ENCODE measurements at places on chromosomes 5 and 9.

GRCh38 chr5:40484495-40484894 is 195.2 kb upstream of the PTGER4 start:
- DNase-seq = no peak

DNA sequence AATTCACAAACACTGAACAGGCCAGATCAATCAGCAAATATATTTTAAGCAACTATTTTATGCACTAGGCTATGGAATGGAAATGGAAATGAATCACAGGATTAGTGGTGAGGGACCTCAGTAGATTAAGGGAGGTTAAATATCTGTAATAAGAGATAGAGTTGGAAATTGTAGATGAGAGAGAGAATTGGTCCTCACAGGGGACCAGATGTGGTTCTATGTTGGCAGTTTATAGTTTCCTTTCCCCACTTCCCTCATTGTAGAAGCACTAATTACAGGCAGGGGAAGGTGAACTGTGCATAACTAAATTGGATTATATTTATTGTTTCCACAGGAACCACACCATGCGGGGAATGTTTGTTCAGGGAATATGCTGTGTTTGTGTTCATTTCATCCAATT is 496.2 kb downstream of the ARHGEF28 start:
- no peak for DNase-seq

DNA sequence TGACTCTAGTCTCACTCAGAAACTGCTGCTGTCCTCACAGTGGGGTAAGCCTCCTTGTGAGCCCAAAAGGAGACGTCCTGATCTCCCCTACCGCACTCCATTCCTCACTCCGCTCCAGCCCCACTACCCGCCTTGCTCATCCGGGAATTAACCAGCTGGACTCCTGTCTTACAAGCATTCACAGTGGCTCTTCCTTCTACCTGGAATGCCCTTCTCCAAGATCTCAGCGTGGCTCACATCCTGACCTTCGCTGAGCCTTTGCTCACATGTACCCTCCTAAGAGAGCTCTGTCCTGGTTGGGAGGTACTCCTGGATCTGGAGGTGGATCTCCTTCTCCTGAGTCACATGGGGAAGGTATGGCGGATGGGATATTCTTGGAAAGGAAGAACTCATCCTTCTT is 10.7 kb upstream of the KLF9 start:
- no peak for DNase-seq

- no peak for DNase-seq
Observed at GRCh38 chr9:109320331-109320741, 523 bp downstream of the EPB41L4B start.

DNA sequence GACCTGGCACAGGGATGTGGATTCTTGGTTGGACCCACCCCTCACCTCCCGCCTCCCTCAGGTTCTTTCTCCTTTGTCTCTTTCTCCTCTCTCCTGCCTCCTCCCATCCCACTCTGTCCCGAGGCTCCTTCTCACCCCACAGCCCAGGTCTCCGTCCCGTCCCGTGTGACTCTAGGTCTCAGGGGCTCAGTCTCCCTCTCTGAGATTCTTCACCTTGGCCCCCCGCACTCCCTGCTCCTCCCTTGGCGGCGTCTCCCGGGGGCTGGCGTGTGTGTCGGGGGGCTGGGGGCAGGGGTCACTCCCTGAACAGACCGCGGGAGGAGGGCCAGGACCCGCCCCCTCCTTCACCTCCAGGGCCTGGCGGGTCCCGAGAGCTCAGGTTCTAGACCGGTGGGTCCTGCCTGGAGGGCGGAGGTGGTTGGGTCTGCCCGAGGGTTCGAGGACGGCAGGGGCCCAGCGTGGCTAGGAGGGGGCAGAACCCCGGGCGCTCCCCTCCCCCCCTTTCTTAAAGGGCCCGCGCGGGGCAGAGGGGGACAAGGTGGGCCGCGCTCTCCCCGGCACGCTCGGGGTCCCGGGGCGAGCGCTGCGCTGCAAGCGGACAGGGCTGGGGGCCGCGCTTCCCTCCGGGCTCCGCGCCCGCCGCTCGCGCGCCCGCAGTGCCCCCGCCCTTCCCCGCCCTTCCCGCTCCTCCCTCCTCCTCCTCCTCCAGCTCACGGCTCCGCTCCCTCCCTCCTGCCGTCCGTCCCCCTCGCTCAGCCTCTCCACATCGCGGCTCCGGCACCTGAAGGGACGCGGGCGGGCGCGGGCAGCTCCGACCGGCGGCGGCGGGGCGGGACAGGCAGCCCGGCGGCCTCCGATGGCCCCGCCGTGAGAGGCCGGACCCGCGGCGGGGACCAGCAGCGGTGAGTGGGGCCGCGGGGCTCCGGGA is at the start of gene PSD2:
PSD2 (plus strand) TSS at position 735 of the 928 bp plus-strand sequence. CDS start 13,633 bp downstream, outside the sequence.
- DNase-seq = no peak

GRCh38 chr9:26310294-26310693 is 582.3 kb downstream of the CAAP1 start:
- no peak for DNase-seq

GRCh38 chr5:71891856-71892255 is 172.8 kb downstream of the CARTPT start:
- DNase-seq = no peak

DNA sequence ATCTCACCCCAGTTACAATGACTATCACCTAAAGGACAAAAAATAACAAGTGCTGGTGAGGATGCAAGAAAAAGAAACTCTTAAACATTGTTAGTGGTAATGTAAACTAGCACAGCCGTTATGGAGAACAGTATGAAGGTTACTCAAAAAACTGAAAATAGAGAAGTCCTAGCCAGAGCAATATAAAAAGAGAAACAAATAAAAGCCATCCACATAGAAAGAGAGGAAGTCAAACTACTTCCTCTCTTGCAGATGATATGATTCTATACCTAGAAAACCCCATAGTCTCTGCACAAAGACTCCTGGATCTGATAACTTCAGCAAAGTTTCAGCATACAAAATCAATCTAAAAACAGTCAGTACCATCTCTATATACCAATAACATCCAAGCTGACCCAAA is 221.5 kb upstream of the FAM174A start:
- DNase-seq = no peak

- no peak for DNase-seq
Observed at GRCh38 chr9:95096807-95097206, 220.7 kb downstream of the FANCC start.

DNA sequence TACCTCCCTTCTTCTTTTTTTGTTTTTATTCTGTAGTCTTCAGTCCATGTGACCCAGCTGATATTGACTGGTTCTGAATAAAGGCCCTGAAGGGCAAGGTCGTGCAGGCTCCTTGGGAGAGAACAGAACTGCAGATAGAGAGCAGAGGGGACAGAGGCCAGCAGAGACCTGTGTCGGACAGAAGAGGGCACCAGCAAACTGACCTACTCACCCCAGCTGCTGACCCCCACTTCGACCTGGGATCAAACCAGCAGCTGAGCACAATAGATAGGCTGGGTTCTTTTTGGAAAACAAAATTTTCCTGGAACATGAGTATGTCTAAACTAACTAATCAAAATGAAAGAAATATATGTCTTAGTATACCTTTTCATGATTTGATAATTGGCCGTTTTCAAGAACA is 695.1 kb downstream of the NR2F1-AS1 start:
- no peak for DNase-seq

GRCh38 chr5:150112201-150113046 is 26.1 kb upstream of the CSF1R start:
- DNase-seq = no peak

- no peak for DNase-seq
Observed at GRCh38 chr9:70635790-70636189, 221.3 kb upstream of the KLF9 start.

DNA sequence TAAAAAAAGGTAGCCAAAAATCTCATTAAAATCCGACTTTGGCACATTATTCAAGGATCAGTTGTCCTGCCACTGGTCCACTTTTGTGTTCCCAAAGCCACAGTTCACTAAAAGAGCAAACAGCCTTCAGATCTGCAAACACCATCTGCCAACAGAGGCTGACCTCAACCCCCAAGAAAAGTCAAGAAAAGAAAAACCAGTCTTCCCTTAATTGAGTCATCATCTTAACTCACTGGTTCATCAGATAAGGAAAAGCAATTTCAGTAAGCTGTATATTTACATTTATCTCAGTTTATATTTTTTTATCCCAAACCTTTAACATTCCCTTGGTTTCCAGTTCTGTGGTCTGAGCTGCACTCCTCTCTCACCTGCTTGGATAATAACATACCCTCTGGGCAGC is 21.2 kb downstream of the RASEF start:
- DNase-seq = no peak

DNA sequence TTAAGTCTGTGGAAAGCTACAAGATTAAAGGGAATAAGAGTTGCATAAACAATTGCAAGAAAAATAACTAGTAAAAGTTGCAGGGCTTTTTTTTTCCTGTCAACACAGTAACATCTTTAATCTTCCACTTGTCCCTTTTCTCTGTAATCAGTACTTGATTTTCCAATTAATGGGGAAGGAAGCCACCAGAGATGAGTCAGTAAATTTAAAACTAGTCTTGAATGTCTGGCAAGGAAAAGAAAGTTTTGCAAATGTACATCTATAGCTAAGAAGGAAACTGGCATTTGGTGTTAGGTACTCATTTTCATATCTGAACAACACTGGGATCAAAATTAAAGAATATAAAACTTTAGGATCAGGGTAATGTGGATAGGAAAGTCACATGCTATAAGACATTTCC is 17.1 kb downstream of the DAP start:
- no peak for DNase-seq

- no peak for DNase-seq
Observed at GRCh38 chr9:89543111-89543510, 45.2 kb upstream of the SEMA4D start.

- no peak for DNase-seq
Observed at GRCh38 chr5:62100201-62100600, 205.8 kb upstream of the KIF2A start.

DNA sequence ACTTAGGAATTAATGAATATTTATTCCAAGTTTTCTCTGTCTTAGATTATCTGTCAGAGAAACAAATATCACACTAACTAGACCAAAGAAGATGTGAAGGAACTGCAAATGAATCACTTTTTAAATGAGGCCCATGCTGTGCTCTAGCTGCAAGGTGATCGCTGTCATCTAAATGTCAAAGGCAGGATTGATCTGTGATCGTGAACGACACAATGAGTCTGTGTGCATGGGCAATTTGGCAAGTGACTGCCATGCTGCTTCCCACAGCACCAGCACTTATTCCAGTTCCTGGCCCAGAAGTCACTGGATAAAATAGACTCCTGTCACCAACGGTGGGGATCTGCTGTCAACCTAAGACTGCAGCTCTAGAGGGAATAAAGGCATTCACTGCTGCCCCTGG is 141.2 kb downstream of the TRIM36 start:
- DNase-seq = no peak

DNA sequence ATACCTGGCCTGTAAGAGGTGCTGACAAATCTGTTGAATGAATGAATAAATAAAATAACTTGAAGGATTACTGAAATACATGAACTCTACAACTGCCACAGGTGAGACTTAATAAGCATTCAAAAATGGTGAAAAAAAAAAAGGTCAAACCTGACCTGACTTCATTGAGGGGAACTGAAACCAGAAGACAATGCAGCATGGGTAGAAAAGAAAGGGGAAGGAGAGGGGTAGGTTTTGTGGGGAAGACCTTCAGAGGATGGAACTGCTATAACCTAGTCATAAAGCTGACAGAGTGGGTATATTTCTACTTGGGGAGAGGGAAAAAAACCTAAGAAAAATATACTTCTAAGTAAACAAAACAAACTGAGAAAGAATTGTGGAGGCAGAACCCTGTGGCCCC is 56.6 kb downstream of the RASEF start:
- no peak for DNase-seq

- no peak for DNase-seq
Observed at GRCh38 chr5:168047669-168048111, 243.8 kb upstream of the WWC1 start.

DNA sequence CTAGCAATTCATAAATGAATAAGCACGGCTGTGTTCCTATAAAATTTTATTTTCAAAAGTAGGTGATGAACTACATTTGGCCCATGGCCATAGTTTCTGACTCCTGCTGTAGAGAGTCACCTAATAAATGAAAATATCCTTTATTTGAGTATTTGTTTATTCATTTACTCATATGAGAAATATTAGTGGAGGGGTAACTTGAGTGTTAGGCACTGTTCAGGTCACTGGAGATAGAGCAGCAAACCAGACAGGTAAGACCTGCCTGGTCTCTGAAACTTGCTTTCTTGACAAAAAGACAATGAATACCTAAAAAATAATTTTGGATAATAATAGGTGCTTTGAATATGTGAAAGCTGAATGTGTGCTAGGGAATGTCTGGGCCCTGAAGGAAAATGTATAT is 68.8 kb downstream of the YIPF5 start:
- no peak for DNase-seq

DNA sequence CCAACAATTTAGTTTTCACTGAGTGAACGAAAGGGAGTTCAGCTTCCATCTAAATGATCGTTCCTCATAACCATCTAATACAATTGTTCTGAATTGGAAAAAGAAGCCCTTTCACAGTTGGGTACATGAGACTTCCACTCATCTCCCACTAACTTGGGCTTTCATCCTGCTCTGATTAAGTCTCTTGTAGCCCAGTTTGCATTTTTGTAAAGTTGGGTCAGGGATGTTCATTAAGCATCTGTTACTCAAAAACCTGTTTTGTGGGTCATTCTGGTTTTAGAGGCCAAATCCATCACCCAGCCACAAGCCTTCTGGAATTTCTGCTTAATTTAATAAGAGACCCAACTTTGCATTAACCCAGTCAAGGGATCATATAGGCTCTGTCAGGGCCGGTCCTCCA is 385.3 kb downstream of the BNC2 start:
- DNase-seq = no peak

- no peak for DNase-seq
Observed at GRCh38 chr5:58970766-58971165, 387.9 kb downstream of the RAB3C start.

GRCh38 chr9:133994353-133995011 is 2.4 kb upstream of the VAV2 start:
- peak; percentile 73 for DNase-seq

DNA sequence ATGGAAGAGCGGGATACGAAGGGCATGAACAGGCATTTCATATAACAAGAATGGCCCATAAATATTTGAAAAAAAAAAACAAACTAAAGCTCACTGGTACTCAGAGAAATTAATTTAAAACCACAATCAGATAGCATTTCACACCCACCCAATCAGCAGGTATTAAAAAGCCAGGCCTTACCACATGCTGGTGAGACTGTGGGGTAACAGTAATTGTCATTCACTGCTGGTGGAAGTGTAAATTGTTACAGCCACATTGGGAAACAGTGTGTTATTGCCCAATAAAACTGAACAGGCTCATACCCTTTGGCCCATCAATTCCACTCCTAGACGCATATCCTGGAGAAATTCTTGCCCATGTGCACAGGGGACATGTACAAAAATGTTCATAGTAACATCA is 66.0 kb downstream of the PLAC8L1 start:
- DNase-seq = no peak

GRCh38 chr5:87121304-87122150 is 146.2 kb upstream of the RASA1 start:
- DNase-seq = peak; percentile 65

GRCh38 chr5:164207646-164208045 is 702.2 kb downstream of the MAT2B start:
- DNase-seq = no peak

GRCh38 chr5:131548176-131548575 is 86.9 kb downstream of the RAPGEF6 start:
- peak; percentile 71 for DNase-seq
